ENCODE measurements at places on chromosomes 13 and 19.

GRCh38 chr13:62065016-62065415, 649.4 kb upstream of the PCDH20 start:
- no peak for DNase-seq

DNA sequence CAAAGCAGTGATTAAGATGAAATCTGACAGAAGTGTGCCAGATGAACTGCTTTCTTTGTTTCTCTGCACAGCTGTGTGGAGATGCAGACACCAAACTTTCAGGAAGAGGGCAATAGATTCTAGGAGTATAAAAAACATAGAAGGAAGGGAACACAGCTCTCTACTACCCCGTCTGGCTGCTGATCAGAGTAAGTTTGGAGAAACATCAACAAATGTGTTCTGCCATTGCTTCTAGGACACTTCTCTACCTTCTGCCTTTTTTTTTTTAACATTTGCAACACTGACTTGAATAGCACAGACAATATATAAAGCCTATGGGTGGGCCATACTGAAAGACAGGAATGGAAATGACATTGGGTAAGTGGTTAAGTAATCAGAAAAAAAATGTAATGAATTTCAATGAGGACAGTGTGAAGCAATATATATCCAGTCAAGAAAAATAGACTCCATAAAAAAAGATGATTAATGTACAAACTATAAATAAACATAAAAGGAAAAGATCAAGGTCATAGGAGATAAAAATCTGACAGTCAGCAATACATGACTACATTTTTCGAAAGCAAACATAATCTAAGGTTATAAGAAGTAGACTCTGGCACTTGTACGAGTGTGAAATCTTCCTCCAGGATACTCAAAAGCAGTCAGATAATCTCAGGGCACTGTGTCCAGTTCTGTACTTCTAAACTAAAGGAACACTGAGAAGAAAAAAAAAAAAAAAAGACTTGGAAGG, 21.4 kb downstream of the NUFIP1 start:
- DNase-seq = no peak

DNA sequence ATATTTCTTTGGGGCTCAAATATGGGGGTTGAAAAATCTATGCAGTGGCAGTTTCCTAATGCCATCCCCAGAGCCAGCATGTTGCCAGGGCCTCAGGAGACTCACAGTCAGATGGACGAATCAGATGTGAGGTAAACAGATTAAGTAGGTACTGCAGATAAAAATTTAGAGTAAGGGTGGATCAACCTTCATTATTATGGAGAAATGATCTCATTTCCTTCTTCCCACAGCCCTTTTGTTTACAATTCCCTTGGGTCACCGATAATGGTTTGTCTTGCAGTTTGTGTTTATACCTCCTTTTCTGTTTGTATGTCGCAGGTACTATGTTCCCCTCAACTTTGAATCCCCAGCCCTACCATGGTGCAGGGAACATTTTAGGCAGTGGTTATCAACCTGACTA, 20.0 kb downstream of the DIAPH3 start:
- no peak for DNase-seq

DNA sequence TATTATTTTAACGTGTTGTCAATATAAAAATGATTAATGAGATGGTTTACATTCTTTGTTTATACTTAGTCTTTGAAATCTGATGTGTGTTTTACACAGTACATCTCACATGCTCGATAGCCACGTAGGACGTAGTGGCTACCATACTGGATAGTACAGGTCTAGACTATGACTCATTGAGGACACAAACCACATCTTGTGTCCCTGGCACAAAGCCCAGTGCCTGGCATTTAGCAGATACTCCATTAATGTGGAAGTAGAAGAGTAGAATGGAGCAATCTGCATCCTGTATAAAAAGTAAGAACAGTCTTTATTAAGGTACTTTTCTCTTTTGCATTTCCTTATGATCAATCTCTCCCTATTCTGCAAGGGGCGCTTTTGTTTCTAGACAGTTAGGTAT, 49.0 kb upstream of the FRY start:
- no peak for DNase-seq

DNA sequence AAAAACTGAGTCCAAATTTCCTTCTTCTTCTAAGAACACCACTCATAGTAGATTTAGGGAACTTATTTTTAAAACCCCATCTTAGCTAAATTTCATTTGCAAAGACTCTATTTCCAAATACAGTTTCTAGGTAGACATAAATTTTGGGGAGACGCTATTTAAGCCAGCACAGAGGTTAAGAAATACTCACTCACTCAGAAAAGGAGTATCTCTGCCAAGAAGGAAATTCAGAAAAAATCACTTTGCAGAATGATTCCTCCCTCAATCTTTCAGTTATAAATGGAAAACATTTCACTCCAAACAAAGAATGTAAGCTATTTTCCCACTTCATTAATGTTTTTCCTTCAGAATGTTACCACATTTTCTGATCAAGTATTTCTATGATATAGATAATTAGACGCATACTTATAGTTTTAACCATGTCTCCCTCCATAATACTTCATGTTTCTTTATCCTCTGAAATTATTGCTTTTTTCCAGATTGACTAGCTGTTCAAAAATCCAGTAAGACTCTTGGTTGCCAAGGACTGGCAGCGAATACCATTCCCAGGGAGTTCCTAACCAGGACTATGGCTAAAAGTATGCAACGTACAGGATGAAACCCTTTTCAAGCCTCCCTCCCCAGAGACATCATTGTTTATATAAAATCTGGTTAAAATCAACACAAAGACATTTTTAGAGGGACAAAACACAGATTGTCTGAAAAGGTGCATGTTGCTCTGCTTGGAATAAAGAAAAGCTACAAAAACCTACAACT, 52.5 kb upstream of the RXFP2 start:
- no peak for DNase-seq

- no peak for DNase-seq
Measured at GRCh38 chr13:26716984-26717383, 43.6 kb downstream of the GPR12 start.

All from cortex of kidney (tissue), 1 donor.